ENCODE measurements at places on chromosomes 5 and 9.

GRCh38 chr5:135631391-135631790 lies 52.6 kb upstream of the CXCL14 start:
- DNase-seq: no peak

DNA sequence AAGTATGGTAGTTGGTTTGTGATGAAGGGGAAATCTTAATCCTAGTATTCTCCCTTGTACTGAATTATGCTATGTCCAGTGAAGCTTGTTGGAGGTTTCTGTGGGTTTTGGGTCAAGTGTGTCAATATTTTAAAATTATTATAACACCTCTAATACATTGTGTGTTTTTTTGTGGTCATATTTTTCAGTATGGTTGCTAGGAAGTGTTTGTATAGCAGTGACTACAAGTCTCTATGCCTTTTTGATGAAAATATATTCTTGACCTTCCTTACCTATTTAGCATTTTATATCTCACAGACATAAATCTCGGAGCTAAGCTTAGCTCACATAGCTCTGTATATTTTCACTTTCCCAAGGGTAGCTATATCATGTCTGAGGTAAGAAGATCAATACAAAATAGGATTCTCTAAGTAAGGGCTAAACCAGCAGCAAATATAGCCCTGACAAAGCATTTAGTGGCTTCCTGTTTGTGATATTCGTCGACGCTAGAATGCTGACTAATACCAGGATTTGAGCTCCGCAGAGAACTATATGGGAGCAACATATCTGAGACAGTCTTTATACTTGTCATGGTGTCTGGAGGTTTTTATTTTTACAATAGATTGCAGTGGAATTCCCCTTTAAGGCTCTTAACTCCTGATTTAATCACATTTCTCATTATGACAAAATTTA lies 82.3 kb downstream of the MACIR start:
- no peak for DNase-seq

DNA sequence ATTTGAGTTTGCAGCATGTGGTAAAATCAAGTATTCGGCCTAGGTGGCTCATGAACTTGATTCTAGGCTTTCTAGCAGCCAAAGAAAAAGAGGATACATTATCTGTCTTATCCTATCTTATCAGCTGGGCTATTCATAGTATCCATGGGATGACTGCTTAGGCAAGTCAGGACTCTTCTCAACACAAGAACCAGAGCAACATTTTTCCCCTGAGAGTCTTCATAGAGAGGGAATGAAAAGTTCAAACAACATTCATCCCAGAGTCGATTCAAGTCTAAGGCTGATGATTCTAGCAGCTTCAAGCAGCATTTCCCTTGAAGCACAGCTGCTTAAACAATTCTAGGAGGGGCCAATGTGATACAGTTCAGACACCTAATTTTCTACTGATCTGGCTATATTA lies 3.0 kb downstream of the S100Z start:
- DNase-seq: no peak

DNA sequence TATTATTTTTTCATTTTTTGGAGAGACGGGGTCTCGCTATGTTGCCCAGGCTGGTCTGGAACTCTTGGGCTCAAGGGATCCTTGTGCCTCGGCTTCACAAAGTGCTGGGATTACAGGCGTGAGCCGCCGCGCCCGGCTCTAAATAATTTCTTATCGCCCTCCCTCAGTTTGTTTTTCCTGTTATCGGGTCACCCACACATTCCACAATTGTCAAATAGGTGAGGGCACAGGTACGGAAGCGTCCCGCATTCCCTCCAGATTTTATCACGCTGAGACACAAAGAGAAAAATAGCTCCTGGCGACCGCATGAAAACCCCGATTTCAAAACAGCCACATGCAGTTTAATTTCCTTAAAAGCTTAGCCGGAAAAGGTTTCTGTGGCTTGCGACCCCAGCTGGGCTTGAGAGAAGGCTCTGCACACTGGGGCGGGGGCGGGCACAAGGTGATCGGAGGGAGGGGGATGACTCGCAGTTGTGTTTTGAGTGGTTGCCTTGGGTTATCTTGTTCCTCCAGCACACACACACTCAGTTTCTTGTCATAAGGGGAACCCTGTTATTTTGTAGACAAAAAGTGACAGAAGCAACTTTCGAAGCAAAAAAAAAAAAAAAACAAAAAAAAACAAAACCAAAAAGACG lies 717 bp upstream of the IQGAP2 start:
- peak; percentile 91 for DNase-seq

DNA sequence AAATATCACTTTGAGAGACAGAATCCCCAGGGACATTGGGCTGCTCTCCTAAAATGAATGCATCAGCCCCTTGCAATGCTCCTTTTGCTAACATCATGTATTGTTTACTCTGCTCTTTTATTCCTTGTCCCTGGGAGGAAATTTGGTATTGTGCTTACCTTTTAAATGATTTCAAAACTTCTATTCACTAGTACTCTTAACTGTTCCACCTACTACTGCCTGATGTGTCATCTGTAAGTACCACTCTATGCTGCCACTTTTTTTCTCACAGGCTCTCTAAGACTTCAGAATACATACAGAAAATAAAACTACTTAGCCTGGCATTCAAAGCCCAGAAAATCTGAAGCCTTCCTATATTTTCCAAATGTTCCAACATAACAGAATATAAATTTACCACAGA lies 667.2 kb downstream of the BRINP1 start:
- DNase-seq: no peak

DNA sequence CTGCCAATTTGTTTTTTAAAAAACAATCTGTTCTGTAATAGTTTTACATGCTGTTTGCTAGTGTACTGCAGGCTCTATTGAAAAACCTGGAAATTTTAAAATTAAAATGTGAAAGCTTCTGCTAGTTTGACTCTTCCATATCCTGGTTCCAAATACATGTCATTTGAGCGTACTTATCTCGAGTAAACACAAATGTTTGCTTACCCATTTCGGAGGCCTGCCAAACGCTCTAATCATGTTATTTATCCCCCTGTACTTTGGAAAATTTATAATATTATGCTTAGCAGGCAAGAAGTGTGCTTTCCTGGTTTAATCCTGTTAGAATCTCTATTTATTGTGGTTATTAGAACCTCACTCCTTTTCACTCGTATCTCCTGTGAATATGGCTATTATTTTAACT lies 476.8 kb upstream of the CYLC2 start:
- DNase-seq: no peak

DNA sequence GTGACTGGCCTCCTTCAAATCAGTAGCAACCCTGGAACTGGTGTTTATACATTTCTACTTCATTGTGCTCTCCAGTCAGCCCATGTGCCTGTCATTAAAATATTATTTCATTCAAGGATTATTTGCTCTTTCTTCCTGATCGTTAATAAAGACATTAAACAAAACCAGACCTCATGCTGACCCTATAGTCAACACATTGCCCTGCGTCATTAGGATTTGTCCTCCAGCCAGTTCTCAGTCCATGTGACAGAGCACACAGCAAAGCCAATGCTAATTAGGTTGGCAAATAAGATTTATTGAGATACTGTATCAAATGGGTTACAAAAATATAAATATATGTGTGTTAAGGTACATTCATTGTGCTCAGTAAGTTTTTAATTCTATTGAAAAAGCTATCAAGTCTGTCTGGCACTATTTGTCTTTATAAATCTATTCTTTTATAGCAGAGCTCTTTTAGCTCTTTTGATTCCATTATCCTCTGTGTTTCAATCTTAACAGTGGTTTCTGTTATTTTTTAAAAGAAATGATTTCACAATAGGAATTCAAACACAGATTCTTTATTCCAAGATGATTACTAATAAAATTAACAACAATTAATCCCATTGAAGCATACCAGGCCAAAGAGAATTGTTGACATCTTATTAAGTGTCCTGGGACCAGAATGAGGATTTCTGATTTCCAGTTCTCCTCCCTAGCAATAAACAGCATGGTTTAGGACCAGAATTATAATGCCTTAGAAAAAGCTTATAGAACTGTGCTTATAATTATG lies 209.4 kb upstream of the RGMB start:
- no peak for DNase-seq

DNA sequence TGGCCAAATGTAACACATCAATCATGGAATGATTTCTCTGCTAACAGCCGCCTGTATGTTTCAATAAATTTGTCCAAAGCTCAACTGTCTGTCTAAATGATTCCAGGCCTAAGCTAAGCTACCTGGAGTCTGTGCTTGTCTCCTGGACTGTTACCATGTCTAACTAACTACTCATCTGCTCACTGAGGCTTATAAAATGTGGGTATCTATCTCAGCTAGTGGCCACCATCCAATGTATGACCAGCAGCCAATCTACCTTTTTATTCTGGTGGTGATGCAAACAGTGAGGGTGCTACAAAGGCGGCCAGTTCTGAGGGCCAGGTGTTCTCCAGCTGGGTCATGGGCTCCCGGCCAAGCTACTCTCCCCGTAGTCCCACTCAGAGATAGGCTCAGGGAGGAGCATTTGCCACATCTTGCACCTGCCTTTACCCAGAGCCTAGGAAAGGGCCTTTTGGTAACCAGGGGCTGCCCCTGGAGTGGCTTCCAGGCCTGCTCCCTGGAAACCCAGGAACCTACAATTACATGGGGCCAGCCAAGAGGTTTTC lies 59.1 kb downstream of the PFDN1 start:
- DNase-seq: no peak

DNA sequence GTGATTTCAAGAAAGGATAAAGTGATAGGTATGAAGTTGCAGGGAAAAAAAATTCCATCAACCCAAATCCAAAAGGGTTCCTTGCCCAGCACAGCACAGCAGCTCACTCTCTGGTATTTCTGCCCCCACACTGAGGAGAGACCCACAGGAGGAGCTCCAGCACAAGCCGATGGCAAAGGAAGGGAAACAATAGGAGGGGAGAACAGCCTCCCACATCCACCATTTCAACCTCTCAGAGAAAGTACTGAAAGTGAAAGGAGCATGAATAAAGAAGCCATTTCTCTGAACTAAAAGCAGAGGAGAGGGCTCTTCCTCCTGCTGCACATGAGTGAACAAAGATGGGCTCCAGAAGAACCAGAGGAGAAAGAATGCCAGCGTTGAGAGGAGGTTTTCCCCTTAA lies 54.9 kb upstream of the ZSWIM6 start:
- peak; percentile 25 for DNase-seq

DNA sequence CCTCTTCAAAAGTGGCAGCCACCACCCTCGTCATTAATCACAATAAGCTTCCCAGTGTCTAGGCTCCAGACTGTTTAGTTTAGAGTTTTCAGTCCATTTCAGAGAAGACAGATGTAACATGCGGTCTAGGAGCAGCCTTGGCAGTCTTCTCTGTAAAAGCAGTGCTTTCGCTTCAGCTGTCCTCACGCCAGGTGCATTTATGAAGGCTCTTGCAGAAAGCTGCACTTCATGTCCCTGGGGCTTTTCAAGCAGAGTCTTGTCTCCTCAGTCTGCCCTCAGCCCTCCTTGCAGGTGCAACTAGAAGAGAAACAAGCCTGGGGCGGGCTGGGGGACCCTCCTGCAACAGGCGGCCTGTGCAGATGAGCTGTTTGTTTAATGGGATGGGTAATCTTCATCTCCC lies 281.9 kb downstream of the DRD1 start:
- no peak for DNase-seq

GRCh38 chr9:92767066-92768054 lies 2.7 kb upstream of the BICD2 start:
- no peak for DNase-seq

- no peak for DNase-seq
These were observed 15.0 kb downstream of the PSMB7 start for GRCh38 chr9:124399968-124400940.

- DNase-seq: peak; percentile 8
These were observed 51.1 kb downstream of the BARX1 start for GRCh38 chr9:93903886-93904648.

DNA sequence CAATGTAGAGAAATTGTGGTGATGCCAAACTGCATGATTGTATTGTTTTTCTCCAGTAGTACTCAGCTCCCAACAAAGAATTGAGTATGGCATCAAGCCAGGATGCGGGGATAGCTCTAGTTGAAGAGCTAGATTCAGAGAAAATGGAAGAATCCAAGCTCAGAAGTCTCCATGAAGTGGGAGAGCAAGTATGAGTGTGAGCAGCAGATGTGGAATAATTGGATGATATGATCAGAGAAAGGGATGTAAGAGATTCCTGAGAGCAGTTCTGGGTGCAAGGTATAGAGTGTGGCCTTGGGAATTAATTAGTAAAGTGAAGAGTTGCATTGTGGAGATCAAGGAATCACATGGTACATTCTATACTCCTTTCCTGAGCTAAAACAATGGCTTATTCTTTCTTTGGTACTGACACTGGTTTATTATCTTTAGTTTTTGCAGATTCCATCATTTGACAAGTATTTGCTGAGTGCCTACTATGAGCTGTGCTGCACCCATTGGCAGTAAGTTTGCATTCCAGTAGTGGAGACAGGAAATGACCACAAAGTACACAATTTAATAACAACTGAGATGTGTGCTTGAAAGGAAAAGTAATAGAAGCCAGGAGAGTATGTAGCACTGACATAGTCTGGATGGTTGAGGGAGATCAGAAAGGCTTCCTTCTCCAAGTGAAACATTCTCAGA lies 177.1 kb downstream of the CPLANE1 start:
- no peak for DNase-seq

DNA sequence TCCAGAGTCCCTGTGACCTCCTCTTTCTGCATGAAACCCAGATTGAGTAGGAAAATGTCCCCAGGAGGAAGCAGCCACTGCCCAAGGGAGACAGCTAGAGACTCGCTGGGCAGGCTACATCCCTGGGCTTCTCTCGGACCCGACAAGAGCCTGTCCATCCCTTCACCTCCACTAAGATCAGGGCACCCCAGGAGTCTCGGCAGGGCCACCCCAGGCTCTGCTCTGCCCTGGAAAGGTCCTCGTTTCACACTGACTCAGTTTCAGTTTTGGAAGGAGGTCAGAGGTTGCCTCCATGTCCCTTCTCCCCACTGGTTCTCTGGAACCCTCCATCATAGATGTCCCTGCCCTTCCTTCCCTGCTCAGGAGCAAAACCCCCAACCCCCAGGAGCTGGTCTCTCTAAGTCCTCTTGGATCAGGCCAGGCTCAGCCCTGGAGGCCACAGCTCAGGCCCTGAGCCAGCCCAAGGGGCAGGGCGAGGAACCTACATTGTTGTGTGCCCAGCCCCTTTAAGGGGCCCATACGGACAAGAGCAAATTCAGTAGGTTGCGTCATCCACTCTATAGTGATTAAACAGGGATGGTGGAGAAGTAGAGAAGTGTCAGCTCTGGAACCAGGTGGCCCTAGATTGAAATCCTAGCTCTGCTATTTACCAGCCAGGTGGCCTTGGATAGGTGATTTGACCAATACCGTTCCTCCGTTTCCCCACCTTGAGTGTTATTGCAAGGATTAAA lies 37.4 kb downstream of the C9orf50 start:
- DNase-seq: no peak

GRCh38 chr9:98641695-98642094 lies 67.0 kb downstream of the GABBR2 start:
- DNase-seq: no peak

- no peak for DNase-seq
These were observed 112.6 kb downstream of the GDNF start for GRCh38 chr5:37727238-37727637.

Data from CD4-positive, alpha-beta T cell treated with Interleukin-4 for 1 hour (primary cell).